ENCODE measurements at places on chromosomes 3 and 15.

DNA sequence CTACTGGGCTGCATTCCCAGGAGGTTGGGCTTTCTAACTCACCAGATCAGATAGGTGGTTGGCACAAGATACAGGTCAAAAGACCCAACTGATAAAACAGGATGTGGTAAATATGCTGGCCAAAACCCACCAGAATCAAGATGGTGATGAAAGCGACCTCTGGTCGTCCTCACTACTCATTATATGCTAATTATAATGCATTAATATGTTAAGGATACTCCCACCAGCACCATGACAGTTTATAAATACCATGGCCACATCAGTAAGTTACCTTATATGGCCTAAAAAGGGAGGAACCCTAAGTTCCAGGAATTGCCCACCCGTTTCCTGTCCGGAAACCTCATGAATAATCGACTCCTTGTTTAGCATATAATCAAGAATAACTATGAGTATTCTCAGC is 31.6 kb downstream of the CFAP44 start:
- peaks cover 4% of the 10 kb centered on the region for H3K4me1 ChIP-seq
- no peak overlapping the region for H3K27ac ChIP-seq
- H3K36me3 ChIP-seq, result peaks cover 22% of the 10 kb centered on the region
- H3K4me3 ChIP-seq, result no peak overlapping the region

DNA sequence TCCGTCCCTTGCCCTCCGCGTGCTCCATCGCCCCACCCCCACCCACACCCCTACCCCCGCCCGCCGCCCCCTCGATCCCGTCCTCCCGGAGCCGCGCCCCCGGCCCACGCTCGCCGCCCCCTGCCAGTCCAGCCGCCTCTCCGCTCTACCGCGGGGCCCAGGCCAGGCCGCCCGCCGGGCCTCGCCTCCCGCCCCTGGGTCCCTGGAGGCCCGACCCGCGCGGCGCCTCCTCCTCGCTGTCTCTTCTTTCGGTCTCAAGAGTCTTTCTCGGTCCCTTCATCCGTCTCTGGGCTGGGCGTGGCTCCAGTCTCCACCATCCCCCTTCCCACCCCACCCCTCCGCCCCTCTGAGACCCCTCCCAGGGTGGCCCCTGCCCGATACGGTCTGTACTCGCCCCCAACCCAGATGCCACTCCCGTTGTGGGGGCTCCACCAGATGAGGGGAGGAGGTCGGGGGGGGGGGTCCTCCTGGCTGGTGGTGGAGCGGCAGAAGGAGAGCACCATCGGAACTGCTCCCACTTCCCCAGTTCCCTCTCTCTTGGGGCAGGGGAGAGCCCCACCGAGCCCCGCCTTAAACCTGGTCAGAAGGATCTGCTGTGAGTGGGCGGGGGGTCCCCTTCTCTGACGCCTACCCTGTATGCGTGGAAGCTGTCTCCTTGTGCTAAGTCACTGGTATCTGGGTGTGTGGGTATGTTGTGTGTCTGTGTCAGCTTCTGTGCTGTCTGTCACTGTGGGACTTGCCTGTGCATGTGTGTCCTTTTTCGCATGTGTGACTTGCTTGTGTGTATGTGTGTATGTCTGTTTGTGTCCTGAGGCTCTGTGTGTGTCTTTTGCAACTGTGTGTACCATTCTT is 1.0 kb downstream of the PRKCD start:
- H3K4me1 ChIP-seq, result peaks cover 21% of the 10 kb centered on the region
- peak overlapping the region; percentile 87 for H3K4me3 ChIP-seq
- peak; percentile 47 for ATAC-seq

DNA sequence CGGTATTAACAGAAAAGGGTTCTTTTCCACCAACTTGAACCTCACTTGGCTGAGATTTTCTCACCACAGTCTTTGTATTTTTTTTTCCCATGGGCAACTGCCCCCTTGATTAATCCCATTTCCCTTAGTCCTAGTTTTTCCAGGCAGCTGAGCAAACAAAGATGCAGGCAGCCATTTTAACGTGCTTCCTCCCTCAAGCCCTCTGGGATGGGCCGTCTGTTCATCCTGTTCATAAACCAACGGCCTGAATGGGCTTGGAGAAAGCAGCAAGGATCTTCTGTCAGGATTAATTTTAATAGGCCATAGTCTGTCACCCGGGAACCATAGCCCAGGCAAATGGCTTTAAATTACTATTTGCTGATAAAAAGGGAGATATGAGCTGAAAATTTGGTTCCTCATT is 10.4 kb upstream of the POLR2M start:
- H3K4me1 ChIP-seq, result no peaks in the 10 kb centered on the region
- no peak overlapping the region for H3K4me3 ChIP-seq
- peaks cover 7% of the 10 kb centered on the region for H3K27me3 ChIP-seq
- H3K27ac ChIP-seq, result no peak overlapping the region
- H3K36me3 ChIP-seq, result no peaks in the 10 kb centered on the region
- ATAC-seq, result no peak

- no peak overlapping the region for H3K4me3 ChIP-seq
- no peaks in the 10 kb centered on the region for H3K27me3 ChIP-seq
- no peak for ATAC-seq
- no peaks in the 10 kb centered on the region for H3K4me1 ChIP-seq
Measured at GRCh38 chr15:32767236-32767635, 49.4 kb downstream of the GREM1 start.

GRCh38 chr3:121505256-121505655 is 40.5 kb downstream of the POLQ start:
- no peaks in the 10 kb centered on the region for H3K4me1 ChIP-seq

GRCh38 chr15:41115161-41115651 is 874 bp downstream of the INO80 start:
- peaks cover 12% of the 10 kb centered on the region for H3K4me1 ChIP-seq
- peak overlapping the region; percentile 98 for H3K27ac ChIP-seq
- peaks cover 39% of the 10 kb centered on the region for H3K36me3 ChIP-seq
- H3K27me3 ChIP-seq, result no peaks in the 10 kb centered on the region

GRCh38 chr3:192171213-192171612 is 556.1 kb downstream of the FGF12 start:
- no peak overlapping the region for H3K27ac ChIP-seq
- no peak overlapping the region for H3K4me3 ChIP-seq
- no peaks in the 10 kb centered on the region for H3K4me1 ChIP-seq
- no peak for ATAC-seq

- H3K27ac ChIP-seq, result no peak overlapping the region
- H3K36me3 ChIP-seq, result no peaks in the 10 kb centered on the region
- no peaks in the 10 kb centered on the region for H3K27me3 ChIP-seq
- no peak for ATAC-seq
- H3K4me3 ChIP-seq, result no peak overlapping the region
Measured at GRCh38 chr3:99925584-99926230, 108.0 kb downstream of the CMSS1 start.

- no peaks in the 10 kb centered on the region for H3K36me3 ChIP-seq
- no peak for ATAC-seq
- H3K4me1 ChIP-seq, result no peaks in the 10 kb centered on the region
- no peak overlapping the region for H3K4me3 ChIP-seq
- peaks cover 37% of the 10 kb centered on the region for H3K27me3 ChIP-seq
Measured at GRCh38 chr15:39828374-39828931, 45.8 kb upstream of the FSIP1 start.

GRCh38 chr15:76204916-76205460 is 106.3 kb downstream of the ETFA start:
- H3K4me1 ChIP-seq, result no peaks in the 10 kb centered on the region
- no peak overlapping the region for H3K27ac ChIP-seq
- no peaks in the 10 kb centered on the region for H3K36me3 ChIP-seq
- no peaks in the 10 kb centered on the region for H3K27me3 ChIP-seq
- no peak for ATAC-seq
- no peak overlapping the region for H3K4me3 ChIP-seq

DNA sequence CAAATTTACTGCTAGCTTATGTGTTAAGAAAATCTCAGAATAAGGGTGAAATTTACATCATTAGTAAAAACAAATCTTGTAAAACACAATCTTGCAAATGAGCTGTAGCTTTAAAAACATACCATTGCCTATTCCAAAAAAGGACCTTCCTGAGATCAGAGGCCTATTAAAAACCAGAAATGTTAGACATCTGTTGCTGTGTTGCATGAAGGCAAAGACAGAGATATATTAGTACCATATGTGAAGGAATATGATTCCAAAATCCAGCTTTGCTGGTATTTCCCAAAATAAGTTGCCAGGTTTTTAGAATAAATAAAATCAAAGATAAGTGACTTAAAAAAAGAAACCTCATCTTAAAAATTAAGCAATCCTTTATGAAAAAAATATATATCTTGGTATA is 504.1 kb upstream of the CDIN1 start:
- H3K4me3 ChIP-seq, result no peak overlapping the region
- no peak overlapping the region for H3K27ac ChIP-seq
- no peaks in the 10 kb centered on the region for H3K27me3 ChIP-seq
- ATAC-seq, result no peak

- peaks cover 8% of the 10 kb centered on the region for H3K27me3 ChIP-seq
- no peaks in the 10 kb centered on the region for H3K36me3 ChIP-seq
- no peak overlapping the region for H3K4me3 ChIP-seq
- ATAC-seq, result no peak
Measured at GRCh38 chr3:39631136-39631535, 163.7 kb downstream of the MOBP start.

DNA sequence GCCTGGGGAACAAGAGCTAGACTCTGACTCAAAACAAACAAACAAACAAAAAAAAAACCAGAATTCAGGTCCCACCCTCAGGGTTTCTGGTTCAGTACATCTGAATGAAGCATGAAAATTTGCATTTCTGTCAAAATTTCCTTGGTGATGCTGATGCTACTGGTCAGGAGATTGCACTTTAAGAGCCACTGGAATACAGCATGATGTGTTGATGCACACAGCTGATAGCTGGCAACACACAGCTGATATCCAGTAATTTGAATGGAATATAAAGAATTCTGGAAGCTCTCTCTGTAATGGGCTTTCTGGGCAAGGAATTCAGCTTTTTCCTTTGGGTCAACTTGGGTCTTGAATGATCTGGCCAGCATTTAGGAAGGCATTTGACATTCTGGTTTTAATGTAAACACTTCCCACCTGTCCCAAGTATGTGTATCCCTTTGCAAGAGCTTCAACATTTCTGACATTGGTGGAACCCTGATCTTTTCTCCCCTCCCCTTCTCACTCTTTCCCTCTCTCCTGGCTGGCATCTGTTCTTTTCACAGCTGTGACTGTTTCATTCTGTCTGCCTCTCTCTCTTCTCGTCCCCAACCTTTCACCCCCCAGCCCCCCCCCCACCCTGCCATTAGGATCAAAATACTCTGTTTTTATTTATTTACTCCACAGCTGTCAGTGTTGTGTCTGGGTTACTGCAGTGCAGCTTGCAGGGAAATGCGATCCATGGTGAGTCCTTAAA is 189.5 kb downstream of the TPRG1 start:
- ATAC-seq, result no peak
- no peak overlapping the region for H3K27ac ChIP-seq
- no peak overlapping the region for H3K4me3 ChIP-seq
- no peaks in the 10 kb centered on the region for H3K27me3 ChIP-seq

GRCh38 chr15:39582286-39582976 is 1.6 kb downstream of the THBS1 start:
- H3K27ac ChIP-seq, result no peak overlapping the region

GRCh38 chr15:69604072-69604411 is 151.4 kb downstream of the RPLP1 start:
- peaks cover 3% of the 10 kb centered on the region for H3K27me3 ChIP-seq
- H3K4me3 ChIP-seq, result no peak overlapping the region
- no peak for ATAC-seq
- no peak overlapping the region for H3K27ac ChIP-seq

GRCh38 chr15:100931143-100931890 is 12.2 kb downstream of the LRRK1 start:
- H3K4me3 ChIP-seq, result no peak overlapping the region
- H3K4me1 ChIP-seq, result no peaks in the 10 kb centered on the region
- no peak overlapping the region for H3K27ac ChIP-seq
- ATAC-seq, result no peak

Measured in activated T-helper 17 cell treated with anti-CD3 and anti-CD28 coated beads, Interleukin-2, amount 50 U/mL, for 72 hours (primary cell).